ENCODE measurements at places on chromosomes 11 and 22.

DNA sequence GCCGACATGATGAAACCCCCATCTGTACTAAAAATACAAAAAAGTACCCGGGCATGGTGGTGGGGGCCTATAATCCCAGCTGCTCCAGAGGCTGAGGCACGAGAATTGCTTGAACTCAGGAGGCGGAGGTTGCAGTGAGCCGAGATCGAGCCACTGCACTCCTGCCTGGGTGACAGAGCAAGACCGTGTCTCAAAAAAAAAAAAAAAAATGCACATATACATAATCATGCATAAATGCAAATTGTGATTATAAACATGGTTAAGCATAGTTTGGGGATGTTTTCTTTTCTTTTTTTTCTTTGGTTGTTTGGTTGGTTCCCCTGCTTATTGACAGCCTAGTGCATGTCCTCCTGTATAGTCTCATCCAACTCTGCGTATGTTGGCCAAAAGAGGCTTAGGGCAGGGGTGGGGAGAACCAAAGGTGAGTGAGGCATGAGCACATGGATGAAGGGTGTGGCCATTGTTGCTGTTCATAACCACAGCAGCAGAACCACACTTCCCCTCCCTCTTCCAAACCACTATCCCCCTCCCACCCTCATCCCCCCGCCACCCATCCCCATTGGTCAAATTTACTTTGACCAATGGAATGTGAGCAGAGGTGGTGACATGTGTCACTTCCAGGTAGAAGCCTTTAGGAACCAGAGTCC lies 6.9 kb upstream of the VPS37C start:
- DNase-seq = peak; percentile 5

- DNase-seq = no peak
Observed at GRCh38 chr11:44572436-44572835, 7.0 kb downstream of the CD82 start.

GRCh38 chr11:10038521-10039302 lies 255.3 kb downstream of the SBF2 start:
- no peak for DNase-seq

DNA sequence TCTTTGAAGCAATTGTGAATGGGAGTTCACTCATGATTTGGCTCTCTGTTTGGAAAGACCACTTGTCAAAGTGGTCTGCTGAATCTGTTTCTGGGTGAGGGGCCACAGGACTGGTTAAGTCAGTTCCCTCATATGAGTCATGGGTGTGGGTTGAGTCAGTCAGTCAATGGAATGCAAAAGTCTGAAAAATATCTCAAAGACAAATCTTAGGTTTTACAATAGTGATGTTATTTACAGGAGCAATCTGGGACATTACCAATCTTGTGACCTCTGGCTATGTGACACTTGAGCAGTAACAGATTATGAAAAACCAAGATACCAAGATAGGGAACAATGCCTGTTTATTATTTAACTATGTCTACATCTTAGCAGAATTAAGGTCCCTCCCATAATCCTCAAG lies 311.6 kb downstream of the AASDHPPT start:
- DNase-seq = no peak

- DNase-seq = no peak
Observed at GRCh38 chr11:45026835-45027234, 76.2 kb upstream of the TP53I11 start.

GRCh38 chr22:30860176-30861105 lies 108.1 kb downstream of the MORC2 start:
- no peak for DNase-seq

DNA sequence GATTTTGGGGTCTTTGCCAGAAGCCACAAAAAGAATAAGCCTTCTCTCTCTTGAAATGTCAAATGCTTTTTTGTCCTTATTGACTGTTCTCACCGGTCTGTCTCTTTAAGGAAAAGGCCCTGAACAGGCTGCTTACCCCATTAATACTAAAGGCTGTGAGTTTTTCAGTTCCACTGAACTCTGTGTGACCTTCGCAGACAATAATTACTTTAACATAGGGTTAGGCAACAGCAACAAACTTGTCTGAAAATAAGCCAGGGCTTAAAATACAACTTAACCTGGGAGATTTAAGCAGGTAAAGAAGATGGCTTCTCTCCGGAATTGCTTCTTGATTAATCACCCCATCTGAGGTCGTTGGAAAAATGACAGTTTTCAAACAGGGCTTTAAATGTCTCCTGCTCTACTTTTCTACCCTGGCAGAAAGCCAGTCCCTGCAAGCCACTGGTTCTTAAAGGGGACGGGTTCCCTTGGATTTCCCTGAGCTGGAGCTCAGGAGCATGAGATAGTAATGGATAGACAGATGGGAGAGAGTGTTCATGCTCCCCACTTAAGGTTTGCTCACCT lies 69.4 kb downstream of the ARL14EP start:
- DNase-seq = no peak

DNA sequence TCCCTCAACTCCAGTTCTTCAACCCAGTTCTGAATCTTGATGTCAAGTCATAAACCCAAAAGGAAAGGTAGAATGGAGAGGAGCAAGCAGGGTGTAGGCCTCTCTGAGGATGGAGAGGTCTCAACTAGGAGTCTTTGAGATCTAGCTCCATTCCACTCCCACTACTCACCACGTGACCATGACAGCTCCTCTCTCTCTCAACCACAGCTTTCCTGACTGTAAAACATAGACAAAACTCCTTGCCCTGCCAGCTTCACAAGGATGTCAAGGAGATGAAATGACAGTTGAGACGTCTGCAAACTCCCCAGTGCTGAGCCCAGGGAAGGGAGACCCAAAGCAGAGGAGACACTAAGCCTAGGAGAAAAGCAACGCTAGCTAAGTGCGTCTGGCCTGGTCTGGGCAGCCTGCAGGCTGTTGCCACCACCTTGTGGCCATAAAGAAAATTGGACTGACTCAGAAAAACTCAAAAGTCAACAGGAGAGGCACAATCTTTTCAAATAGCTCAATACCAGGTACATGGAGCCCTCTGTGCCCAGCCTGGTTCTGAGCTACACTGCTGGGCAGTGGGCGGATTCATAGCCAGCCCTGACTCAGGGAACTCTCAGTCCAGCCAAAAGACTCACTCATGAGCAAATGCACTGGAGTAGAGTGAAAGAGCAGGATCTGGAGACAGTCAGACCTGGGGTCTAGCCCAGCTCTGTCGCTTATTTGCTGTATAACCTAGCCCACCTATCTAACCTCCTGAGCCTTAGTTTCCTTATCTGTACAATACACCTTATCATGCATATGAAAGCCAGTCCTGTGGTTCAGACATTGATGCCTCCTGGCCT lies 3.4 kb downstream of the CLPB start:
- DNase-seq = peak; percentile 72

- no peak for DNase-seq
Observed at GRCh38 chr11:43358279-43358800, 380 bp upstream of the TTC17 start.

GRCh38 chr11:61034704-61035525 lies 63.4 kb downstream of the CD6 start:
- no peak for DNase-seq

DNA sequence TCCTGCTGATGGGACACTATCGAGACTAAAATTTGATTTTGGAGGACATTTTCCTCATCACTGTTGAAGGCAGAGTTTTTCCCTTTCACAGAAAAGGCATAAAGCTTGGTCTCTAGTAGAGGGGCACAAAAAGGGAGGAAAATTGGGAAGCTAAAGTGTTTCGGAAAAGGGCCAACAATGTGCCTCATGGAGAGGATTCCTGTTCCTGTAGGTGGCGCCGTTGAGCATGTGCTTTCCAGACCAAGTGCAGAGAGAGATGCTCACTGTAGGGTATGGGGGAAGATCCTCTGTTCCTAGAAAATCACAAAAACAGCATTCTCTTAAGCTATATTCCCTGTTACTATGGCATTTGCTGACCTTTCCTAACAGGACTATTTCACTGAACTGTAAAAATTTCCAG lies 18.4 kb upstream of the OR4C5 start:
- DNase-seq = no peak

- DNase-seq = no peak
Observed at GRCh38 chr11:12678991-12679390, 4.8 kb downstream of the TEAD1 start.

DNA sequence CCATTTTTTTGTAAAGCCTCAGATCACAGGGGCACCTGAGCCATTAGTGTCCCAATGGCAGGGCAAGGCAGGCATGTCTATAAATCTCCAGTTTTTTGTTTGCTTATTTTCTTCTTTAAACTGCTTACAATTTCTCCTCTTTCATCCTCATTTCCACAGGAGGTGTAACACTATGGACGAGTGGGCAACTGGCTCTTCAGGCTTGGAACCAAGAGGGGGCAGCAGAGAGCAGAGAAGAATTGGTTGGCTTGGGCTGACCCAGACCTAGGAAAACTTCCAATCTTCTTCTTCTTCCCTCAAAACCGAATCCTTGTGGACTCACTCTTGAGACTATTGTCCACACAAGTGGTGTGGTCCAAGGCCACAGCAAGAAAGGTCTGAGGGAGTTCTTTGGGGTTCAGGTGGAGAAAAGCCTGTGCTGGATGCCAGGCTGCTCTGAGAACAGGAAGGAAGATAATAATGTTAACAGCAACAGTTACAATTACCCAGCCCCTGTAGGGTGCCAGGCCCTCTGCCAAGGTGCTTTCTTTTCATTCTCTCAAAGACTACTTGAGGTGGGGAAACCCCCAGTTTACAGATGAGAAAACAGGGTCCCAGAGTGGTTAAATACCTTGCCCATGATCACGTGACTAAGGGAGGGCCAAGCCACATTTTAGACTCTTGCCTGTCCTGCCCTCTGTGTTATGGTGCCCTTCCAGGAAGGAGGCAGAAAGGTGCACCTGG lies 70.7 kb upstream of the E2F8 start:
- peak; percentile 68 for DNase-seq

DNA sequence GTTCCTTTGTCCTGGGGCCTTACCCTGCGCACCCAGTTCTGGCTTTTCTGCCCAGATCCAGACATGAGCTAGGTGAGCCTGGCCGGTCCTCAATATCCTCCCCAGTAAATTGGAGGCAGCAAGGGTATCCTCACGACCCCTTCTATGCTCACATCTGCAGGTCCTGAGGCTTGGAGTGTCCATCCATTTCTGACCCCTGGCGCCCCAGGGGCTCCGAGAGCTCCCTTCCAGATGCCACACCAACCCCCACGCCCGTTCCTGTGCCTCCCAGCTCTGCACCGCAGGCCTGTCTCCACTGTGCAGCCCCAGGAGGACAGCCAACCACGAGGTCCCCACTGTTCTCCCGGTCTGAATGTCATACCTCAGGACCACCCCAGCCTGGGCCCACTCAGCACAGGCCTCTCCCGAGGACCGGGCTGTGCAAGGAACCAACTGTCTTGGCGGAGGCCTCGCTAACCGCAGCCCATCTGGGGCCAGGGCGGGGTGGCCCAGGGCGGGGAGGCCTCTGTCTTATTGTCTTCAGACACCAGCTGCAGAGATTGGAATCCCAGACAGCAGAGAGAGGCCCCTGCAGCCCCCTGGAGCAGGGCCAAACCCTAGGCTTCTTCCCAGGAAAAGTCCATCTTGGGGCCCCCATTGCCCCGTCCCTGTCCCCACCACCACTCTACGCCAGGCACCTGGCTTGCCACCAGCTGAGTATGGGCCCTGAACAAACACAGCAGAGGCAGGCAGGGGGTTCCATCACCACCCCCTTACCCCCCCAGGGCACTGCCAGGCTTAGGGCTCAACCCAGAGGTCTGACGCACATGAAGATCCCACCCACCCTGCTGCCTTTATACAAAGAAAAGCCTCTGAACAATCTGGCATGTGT lies 39.3 kb downstream of the ALX4 start:
- no peak for DNase-seq

DNA sequence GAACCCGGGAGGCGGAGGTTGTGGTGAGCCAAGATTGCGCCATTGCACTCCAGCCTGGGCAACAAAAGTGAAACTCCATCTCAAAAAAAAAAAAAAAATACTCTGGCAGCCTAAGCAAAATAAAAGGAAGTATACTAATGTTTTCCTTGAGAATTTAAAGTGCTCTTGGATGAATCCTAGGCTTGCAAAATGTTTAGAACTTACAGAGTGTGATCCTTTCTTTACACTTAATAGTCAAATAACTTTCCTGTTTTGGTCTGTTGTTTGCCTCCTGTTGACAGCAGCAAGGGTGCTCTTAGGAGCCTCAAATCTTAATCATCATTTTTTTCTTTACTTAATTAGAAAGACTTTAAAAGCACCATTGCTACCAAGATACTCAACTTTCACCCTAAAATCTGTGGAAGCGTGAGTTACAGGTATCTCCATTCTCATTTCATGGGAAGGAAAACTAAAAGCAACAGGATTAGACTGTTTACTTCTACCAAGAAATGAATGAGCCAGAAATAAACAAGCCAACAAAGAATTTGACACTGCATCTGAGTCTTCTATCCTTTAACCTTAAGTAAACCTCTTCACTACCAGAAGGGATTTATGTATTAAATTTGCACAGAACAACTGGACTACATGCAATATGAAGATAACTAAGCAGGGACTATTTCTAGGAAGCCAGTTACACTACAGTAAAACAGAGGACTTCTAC lies 38.7 kb upstream of the CRTAM start:
- DNase-seq = no peak

GRCh38 chr11:12058425-12059115 lies 50.1 kb upstream of the DKK3 start:
- no peak for DNase-seq

DNA sequence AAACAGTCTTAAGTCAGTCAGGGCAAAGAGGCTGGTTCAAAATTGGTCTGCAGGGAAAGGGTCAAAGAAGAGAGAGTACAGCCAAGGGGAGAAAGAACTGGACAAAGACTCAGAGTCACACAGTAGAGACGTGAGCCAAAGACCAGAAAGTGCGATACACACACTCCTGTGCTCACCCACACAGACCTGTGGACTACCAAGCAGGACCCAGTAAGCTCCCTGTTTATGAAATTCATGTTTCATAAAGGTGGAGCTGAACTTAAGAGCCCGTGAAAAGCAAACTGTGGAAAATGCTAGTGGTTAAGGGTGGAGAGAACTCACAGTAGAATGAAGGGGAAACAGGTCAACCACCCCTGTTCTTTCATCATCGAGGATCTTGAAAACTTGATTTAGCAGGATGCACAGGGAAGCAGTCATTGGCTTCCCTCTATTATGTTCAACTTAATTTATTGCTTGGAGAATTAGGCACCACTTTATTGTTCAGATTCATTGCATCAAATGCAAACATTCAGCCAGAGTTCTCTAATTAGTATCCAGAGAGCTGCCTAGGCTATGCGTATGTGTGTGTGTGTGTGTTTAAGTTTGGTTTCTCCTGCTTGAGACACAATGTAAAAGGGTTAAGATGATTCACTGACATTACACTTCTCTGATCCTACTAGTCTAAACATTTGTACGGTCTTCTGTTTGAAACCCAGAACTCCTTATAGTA lies 160.9 kb upstream of the MTMR2 start:
- no peak for DNase-seq

GRCh38 chr22:26502688-26503561 lies 9.3 kb downstream of the TFIP11 start:
- peak; percentile 66 for DNase-seq

All from GM10248 (cell line).